ENCODE measurements at places on chromosomes 6 and 20.

- no peak for DNase-seq
These were observed 44.6 kb downstream of the HIVEP2 start for GRCh38 chr6:142900227-142900971.

DNA sequence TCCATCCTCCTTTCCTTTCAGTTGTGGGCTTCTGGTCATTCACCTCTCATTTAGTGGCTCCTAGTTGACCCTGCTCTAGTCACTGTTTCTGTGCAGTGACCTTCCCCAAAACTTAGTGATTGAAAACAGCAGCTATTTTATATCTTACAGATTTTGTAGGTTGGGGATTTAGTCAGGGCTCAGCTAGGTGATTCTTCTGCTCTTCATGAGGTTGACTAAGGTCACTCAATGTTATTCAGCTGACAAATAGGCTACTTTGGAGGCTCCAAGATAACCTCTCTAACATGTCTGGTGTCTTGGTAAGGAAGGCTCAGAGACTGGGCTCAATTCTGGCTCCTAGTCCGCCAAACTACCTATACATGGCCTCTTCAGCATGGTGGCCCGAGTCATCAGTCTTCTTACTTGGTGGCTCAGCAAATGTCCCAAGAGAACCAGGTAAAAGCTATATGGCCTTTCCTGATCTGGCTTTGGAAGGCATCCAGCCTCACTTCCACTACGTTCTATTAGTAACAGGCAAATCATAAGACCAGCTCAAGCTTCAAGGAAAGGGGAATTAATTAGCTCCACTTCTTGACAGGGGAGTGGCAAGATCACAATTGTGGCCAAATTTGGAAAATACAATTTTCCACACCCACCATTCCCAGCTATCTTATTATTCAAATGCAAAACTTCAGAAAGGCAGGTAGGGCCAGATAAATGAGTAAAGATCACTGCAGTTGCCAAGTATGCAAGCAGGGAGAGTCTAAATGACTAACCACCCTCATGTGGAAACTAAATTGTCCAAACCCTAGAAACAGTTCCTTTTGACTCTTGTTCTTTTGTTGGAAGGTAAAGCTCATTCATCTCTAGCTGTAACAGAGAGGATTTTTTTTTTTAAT, 50.5 kb upstream of the LTV1 start:
- DNase-seq: no peak

DNA sequence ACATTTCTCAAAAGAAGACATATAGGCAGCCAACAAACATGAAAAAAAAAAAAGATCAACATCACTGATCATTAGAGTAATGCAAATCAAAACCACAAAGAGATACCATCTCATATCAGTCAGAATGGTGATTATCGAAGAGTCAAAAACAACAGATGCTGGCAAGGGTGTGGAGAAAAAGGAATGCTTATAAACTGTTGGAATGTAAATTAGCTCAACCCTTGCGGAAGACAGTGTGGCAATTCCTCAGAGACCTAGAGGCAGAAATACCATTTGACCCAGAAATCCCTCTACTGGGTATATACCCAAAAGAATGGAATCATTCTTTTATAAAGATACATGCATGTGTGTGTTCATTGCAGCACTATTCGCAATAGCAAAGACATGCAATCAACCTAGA, 303.8 kb upstream of the THEMIS start:
- DNase-seq: no peak

GRCh38 chr20:53146201-53146891, 174.2 kb downstream of the TSHZ2 start:
- no peak for DNase-seq

GRCh38 chr6:40165036-40165709, 230.9 kb upstream of the MOCS1 start:
- no peak for DNase-seq

DNA sequence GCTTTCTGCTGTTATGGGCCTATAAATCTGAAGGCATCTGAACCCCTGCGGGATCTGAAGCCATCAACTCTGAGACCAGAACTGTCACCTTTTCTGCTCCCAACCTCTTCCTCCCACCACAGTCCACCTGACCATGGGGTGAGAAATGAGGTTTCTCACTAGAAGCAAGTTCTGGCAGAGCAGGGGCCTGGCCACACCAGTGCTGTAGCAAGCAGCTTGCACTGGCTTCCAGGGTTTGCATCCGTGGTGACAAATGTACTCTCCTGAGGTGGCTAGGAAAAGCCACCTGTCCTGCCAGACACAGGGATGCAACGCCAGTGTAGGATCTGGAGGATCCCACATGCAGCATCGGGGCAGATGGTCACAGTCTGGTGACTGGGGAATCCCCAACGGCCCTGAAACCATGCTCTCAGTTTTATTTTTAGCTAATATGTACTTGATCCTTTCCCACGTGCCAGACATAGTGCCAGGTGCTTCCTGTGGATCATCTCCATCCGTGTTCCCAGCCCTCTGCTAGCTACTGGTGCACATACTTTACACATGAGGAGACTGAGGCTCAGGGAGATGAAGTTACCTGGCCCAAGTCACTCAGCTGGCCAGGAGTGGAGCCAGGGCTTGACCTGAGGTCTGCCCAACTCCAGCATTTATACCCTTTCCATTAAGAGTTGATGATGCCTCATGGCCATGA, 122.1 kb upstream of the SPACA1 start:
- no peak for DNase-seq

- DNase-seq: no peak
These were observed 6.7 kb downstream of the PTGIS start for GRCh38 chr20:49561256-49561655.

DNA sequence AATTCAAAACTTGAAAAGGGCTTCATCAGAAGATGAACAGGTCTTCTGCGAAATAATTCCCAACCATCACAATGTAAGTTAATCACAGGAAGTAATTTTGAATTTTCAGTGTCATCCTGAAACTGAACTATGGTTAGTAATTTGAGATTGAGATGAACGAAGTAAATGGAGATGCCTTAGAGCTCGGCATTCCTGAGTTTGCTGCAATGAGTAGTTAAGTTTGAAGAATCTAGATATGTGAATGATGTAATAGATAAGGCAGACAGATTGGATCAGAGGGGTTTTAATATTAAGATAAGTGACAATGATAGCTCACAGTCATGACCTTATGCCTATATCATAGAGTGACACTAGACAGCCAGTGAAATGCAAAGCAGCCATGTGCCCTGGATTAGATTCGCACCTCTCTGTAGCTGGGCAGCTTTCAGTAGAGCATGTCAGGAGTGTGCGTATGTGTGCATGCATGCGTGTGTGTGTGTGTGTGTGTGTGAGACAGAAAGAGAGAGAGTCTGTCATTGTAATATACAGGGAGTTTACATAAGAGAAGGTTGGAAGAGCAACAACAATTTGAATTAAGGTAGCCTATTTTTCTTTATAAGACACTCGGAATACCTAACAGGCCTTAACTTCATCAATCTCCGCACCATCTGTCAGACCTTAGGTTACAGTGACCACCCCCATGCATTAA, 233.0 kb downstream of the GMPR start:
- peak; percentile 9 for DNase-seq

DNA sequence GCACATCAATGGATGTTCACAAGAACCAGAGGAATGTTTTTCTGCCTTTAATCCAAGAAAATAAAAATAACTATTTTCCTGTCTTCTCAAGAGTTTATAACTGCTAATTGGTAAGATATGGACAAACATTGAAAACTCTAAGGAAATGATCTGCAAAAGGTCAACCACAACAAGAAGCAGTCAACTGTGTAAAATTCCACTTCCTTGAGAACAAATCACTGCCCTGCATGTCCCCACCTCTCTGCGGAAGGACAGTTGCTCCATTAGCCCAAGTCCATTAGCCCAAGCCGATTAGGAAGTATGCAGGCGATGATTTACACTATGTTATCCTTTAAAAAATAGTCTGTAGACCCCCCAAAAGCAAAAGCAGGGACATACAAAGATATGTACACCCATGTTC, 27.6 kb downstream of the SLC22A23 start:
- DNase-seq: no peak

- DNase-seq: no peak
These were observed 68.5 kb upstream of the FOXO3 start for GRCh38 chr6:108492131-108492766.

- no peak for DNase-seq
These were observed 114.2 kb downstream of the AHI1 start for GRCh38 chr6:135383301-135383700.

GRCh38 chr6:117375446-117375845, 50.3 kb downstream of the ROS1 start:
- DNase-seq: no peak

DNA sequence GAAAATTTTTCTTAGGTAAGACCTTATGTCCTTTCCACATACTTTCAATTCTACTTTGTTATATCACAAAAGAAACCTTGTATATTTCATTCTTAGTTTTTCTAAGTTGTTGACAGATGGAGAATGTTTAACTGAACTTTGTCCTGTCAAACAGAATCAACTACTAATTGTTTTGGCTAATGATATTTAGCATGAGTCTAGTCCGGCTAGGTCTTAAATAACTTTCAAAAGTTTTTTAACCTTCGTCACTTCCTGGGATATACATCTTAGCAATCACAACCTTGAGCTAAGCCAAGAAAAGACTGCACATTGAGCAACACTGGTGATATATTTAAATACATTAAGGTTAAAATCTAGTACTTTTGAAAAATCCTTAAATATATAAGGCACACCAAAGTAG, 62.9 kb upstream of the RUNX2 start:
- no peak for DNase-seq

GRCh38 chr20:40778894-40779496, 90.0 kb upstream of the MAFB start:
- no peak for DNase-seq

GRCh38 chr6:5590187-5590586, 328.9 kb downstream of the FARS2 start:
- no peak for DNase-seq

DNA sequence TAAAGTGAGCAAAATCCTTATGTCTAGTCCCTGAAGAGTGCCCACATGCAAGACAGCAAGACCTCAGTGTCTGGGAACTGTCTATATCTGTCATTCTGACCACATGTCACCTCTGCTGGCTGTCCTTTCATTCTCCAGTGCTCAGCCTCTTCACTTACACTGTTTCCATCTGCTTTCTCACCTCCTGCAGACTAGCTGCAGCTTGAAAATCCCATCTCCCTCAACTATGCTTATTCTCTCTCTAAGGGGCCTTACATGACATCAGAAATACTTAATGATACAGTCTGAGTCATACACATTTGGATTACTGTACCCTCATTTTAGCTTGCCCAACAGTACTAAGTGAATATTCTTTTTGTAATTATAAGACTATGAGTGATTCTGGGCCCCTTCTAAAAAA, 587.8 kb downstream of the EPM2A start:
- DNase-seq: no peak

GRCh38 chr20:58547623-58548475, 32.6 kb upstream of the APCDD1L start:
- no peak for DNase-seq

DNA sequence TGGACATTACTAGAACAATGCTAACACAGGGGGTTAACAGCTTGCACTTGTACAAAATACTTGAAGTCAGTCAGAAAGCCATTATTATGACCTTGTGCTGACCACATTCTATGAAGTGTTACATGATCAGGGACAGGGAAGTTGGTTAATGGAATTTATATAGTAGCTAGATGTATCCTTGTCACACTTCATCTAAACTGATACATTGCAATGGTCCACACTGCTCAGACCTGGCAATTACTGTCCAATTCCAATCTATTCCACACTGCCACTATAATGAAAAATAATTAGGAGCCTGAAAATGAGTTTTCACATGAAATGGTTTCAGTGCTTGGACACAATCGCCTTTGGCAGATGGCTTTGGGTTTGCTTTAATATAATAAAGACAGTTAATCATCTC, 850.8 kb downstream of the EPHA7 start:
- no peak for DNase-seq

DNA sequence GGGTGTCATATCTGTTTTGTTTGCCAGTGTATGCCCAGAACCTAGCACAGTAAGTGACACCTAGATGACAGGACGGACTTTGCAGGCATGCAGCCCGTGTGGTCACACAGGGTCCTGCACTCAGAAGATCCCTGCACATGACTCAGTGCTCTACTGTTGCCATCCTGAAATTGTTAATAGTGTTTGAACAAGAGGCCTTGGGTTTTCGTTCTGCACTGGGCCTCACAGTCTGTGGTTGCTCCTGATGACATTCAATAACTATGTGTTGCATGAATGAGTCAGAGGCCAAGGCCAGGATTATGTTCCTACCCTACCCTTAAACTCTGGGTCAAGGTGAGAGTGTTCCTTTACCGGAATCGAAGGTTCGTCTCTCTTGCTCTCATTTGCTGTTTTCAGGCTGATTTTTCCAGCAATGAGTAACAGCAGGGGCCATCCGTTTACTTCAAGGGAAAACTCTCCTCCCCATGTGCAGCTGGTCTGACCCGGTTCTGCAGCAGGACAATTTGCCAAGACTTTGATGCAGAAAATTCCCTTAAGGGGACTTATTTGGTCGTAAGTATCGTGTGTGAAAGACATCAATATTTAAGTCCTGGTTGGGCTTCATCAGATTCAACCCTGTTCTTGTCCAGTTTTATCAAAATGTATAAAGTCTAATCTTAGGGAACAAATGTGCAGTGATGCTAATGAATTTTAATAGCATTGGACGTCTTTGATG, 13.0 kb upstream of the PFDN4 start:
- no peak for DNase-seq

- no peak for DNase-seq
These were observed 97.9 kb downstream of the ANKRD60 start for GRCh38 chr20:58130581-58130980.

- DNase-seq: peak; percentile 13
These were observed 1.0 kb downstream of the SYNE1 start for GRCh38 chr6:152636021-152636608.
